ENCODE measurements at places on chromosomes 13 and 19. TPM values are rescaled to one million over a fixed set of nuclear protein-coding genes. Genes with fewer than 3 reads are reported as not detected.

Gene PLK5
- total RNA-seq, result 0.27 TPM

- ATAC-seq, result no peak
Observed at GRCh38 chr19:46179076-46179759, 31.2 kb downstream of the IGFL2 start.

Gene NLRP4
- 0.17 TPM for total RNA-seq

DNA sequence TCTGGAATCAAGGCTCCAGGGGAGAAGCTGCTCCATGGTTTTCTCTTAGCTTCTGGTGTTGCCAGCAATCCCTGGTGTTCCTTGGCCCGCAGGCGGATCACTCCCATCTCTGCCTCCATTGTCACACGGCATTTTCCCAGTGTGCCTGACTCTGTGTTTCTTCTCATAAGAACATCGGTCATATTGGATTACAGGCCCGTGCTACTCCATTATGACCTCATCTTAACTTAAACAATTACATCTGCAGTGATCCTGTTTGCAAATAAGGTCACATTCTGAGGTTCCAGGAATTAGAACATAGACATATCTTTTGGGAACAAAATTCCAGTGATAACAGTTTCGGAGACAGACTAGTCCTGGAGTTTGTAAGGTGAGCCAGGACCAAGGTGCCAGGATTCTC lies 23.5 kb upstream of the ALOX5AP start:
- no peak for ATAC-seq

Gene CBLC
- not detected for total RNA-seq

GRCh38 chr13:75932636-75933035 lies 296.5 kb downstream of the LMO7 start:
- ATAC-seq, result peak; percentile 49

- no peak for ATAC-seq
Observed at GRCh38 chr13:58792854-58793253, 1161.3 kb downstream of the PCDH17 start.

- no peak for ATAC-seq
Observed at GRCh38 chr19:38015761-38016160, 108.8 kb downstream of the SIPA1L3 start.

Gene ZFP82
- 13.7 TPM for total RNA-seq

DNA sequence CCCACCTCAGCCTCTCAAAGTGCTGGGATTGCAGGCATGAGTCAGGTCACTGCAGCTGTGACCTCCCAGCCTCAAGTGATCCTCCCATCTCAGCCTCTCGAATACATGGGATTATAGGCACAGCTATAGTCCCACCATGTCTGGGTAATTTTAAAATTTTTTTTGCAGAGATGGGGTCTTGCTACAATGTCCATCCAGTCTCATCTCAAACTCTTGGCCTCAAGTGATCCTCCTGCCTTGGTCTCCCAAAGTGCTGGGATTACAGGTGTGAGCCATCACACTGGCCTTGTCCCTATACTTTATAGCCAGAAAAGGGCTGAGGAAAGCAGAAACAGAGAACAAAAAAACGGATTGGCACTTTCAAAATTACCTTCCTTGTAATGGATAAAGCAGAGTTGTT lies 4.8 kb upstream of the FBXO27 start:
- ATAC-seq, result no peak

Gene PGLYRP2
- total RNA-seq, result 0.53 TPM

GRCh38 chr19:35355791-35356460 lies 2.3 kb upstream of the FFAR3 start:
- ATAC-seq, result no peak

- no peak for ATAC-seq
Observed at GRCh38 chr13:49638030-49638743, 9.9 kb downstream of the ARL11 start.

DNA sequence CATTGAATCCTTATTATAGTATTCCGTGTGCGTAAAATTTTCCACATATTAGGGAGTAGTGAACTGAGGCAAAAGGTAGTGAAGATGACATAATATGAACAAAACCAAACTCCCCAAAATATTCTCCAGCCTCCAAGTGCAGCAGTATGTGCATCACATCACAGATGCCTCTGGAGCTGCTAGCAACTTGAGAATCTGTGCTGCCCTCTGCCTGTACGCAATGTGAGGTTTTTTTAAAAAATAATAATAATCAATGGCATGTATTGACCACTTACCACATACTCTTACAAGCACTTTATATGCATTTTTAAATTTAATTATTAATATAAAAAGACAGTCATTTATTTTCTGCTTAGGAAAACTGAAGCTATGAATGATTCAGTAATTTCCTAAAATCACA lies 583.0 kb upstream of the SPRY2 start:
- no peak for ATAC-seq

Gene SLC6A16
- 1.4 TPM for total RNA-seq

Gene CGB2
- not detected for total RNA-seq

DNA sequence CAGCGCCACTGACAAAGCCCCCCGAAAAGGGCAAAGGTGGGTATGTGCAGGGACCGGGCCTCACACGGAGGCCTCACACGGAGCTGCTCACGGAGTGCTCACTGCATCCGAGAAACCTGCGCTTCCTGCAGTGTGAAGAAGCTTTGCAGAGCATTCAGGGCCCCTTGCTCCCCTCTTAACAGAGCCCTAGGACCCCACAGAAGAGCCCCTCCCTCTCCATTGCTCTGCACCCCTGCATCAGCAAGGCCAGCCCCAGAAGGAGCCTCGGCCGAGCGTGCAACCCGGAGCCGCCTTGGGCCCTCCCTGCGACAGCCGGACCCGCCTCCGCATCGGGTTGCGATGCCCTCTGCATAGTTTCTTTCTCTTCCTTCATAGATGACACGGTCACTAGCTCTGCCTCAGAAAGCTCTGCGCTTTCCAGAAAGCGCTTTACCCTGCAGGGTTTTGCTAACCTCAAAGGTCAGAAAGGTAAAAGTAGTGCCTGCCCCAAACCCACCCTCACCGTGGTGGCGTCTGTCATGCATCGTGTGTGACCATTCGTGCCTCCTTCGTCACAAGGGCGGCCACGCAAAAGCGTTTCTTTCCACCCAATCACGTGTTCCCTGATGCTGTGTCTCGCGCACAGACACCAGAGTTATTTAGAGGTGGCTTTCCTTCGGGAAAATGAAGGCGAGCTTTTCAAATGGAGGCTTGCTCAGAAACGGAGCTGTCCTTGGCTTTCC lies 15.7 kb upstream of the F7 start:
- no peak for ATAC-seq

DNA sequence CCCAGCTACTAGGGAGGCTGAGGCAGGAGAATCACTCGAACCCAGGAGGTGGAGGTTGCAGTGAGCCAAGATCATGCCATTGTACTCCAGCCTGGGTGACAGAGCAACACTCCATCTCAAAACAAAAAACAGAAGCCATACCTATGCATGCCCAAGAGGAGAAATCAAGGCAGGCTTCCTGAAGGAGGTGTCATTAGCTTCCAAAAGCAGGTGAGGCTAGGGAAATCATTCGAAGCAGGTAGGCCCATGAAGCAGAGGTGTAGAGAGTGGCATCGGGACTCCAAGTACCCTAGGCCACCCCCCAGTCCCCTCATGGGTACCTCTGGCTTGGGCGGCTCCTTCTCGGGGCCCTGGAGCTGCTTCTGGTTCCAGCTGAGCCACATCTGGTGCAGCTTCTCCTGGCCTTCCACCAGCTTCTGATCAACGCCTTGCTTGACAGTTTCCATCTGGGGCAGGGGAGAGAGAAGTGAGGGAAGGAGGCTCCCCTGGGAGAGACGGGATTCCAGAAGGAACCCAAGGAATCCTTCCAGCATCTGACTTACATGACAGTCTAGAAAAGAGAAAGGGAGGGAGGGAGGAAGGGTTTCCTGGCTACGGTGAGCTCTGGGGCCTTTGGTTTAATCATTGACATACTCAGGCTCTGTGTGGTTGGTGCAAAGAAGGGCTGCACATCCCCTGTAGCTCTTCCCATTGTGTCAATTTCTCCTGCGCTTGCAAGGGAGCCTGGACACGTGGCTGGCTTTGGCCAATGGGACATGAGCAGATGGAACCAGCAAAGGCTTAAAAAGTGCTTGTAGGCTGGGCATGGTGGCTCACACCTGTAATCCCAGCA lies 13.1 kb upstream of the TICAM1 start:
- no peak for ATAC-seq

Gene PTBP1
- 92.2 TPM for total RNA-seq

DNA sequence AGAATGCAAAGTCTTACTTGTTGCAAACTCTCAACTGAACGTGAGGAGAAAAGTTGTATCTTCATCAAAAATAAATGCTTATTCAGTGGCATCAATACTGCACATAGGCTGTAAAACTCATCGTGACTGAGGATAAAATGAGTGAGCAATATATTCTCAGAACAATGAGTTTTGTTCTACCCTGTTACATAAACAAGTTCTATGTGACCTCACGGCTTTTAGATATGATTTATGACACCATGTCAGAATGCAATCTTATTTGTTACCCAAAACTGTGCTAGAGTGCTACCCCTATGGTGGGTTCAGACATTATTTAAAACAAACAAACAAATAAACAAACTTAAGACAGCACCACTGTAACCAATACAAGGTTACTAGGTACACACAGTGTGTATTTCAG lies 55.4 kb downstream of the FOXO1 start:
- ATAC-seq, result no peak

Gene KANK3
- 1.5 TPM for total RNA-seq

DNA sequence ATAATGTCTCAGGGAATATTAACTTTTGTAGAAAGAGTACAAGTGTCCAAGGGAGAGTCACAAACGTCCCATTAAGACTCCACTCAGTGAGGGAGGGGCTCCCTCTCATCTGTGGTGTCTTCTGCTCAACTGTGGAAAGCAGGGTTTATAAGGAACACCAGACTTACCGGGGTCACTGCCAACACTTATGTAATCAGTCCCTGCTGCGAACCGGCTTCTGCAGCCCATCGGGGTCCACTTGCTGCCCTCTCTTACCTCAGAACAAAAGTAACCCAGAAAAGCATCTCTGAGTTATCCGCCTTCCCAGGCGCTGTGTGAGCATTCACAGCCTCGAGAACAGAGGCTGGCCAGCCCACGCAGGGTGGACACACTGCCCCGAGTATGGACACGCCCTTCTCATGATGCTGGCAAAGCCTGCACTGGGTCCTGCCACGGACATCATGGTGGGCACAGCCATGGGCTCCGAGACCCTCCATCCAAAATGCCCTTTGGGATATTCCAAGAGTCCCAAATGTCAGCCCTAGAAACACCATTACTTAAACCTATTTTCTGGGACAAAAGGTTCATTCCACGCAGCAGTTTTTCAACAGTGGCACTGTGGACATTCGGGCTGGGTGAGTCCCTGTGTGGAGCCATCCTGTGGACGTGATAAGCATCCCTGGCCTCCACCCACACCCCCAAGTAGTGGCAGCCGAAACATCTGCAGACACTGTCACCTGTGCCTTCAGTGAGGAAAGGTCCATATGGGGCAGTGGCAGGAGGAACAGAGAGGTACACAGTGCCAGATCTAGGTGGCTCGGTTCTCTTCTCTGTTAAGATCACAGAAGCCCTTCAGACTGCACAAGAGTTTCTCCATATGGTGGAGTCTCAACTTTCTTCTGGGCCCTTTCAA lies 63.9 kb downstream of the STK24 start:
- no peak for ATAC-seq

Gene SPTBN4
- 1.4 TPM for total RNA-seq

DNA sequence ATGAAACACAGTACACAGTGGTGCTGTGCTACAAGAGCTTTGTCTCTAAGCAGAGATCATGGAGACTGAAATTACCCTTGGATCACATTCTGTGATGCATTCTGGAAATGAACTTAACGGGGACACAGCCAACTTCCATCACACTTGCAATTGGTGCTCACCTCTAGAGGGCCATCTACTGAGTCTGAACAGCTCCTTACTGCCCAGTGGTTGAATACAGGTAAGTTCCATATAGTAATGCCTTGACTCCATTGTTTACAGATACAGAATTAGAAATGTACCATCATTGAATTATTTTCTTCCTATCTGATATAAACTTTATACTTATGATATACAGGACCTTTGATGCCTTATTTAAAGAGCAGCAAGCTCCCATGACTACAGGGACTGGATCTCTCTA lies 686.4 kb downstream of the PCDH9 start:
- ATAC-seq, result no peak

DNA sequence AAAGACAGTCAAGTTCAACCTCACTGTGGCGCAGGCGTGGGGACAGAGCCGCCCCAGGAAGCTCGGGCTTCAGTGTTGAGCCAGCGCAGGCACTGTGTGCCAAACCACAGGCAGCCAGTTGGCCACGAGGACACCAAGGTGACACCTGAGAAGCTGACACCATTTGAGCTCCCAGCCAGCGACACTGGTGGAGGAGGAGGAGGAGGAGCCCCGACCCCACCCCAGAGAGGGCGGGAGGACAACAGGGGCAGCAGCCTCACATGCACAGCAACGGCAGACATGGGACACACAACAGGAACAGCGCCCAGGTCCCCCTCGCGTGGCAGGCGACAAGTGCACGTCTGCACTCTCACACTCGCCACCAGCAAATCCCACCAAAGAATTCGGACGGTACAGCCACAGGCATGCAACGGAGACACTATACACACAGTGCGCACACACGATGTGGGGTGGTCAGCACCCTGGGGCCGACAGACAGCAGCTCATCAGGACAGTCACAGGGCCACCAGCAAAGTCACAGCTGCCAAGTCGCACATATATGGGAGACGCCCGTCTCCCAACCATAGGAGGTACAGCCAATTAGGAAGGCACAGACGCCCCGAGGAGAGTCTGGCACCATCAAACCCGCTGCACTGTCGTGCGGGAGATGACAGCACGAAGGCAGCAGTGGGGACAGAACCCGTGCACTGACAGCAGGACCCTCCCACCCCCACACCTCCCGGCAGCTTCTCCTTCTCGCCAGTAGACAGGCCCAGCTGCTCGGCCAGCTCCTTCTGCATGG lies 3.4 kb downstream of the EIF3G start:
- no peak for ATAC-seq

- ATAC-seq, result no peak
Observed at GRCh38 chr13:31129419-31129818, 32.3 kb downstream of the HSPH1 start.
